ENCODE measurements at places on chromosomes 7 and 10. TPM values are rescaled to one million over a fixed set of nuclear protein-coding genes. Genes with fewer than 3 reads are reported as not detected.

Gene C7orf57
- not detected for total RNA-seq

Gene ASZ1
- total RNA-seq: not detected

Gene IDI2
- not detected for total RNA-seq

Gene PTF1A
- total RNA-seq: not detected

All from aortic smooth muscle cell (primary cell).